ENCODE measurements at places on chromosomes 1 and 21.

DNA sequence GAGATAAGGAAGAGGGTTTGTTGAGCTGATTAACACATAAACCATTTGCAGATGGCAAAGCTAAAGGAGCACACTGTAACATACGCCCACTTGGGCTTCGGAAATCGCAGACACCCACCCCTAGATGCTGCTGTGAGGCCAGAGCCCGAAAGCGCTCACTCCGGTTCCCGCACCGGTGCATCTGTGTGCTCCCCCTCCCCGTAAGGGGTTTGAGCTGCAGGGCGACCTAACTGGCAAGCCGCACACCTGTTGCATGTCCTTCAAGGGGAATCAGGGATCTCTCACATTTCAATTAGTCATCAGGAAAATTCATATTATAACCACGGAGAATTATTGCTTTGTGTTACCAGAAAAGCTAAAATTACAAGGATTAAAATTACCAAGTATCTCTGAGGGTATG, 1.4 kb upstream of the CFH start:
- DNase-seq = no peak

GRCh38 chr1:28927648-28928313, 13.4 kb downstream of the EPB41 start:
- DNase-seq = no peak

DNA sequence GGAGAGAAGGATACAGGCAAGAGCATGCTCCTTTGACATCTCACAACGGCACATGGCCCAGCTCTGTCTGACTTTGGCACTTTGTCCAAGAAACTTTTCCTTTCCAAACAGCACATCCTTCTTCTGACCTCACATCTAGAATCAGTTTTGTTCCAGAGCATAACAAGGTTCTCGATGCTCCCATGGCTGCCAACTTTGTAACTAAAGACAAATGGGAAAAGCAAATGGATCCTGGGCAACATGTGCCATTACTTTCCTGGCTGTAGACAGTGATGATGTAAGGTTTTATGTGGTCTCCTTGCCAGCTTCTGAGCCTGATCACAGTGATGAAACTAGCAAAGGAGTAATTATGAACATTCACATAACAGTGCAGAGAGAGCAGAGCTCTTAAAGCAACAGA, 171.8 kb upstream of the C1orf87 start:
- no peak for DNase-seq

- no peak for DNase-seq
These were observed 31.6 kb upstream of the ARHGEF10L start for GRCh38 chr1:17507915-17508314.

DNA sequence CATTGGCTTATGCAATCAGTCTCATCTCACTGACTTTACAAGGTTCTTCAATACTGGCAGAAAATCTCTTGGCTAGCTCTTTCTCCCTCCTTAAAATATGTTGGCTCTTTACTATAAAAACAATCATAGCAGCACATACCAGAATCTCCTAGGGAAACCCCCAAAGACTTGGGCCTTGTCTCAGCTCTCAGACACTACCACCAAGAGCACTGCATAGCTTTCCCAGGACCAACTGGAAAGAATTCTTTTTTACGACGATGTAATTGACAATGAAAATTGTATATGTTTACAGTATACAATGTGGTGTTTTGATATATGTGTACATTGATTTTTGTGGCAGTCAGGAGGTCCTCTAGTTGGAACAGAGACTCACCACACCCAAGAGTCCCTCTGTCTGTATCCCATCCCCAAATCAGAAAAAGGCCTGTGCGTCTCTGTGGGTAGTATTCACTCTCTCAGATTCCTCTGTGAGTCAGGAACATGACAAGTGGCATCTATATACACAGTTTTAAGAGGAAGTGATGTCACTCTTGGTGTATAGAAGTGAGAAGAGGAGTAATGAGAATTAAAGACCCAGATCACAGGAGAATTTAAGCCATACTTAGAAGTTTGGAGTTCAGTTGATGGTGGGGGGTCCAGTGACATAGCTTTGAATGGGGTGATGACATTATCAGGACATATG, 21.1 kb downstream of the SMAP2 start:
- peak; percentile 31 for DNase-seq

DNA sequence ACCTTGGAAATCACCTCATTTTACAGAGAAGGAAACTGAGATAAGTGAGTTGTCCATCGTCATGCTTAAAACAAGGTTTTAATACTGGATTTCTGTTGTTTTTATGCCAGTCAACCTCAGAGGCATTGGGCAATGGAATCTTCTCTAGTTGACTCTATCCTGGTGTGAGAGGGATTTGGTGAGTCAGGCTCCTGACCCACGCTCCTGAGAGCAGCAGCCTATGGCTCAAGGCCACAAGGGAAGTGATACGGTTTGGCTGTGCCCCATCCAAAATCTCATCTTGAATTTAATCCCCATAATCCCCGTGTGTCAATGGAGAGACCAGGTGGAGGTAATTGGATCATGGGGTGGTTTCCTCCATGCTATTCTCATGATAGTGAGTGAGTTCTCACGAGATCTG, 90.1 kb downstream of the TLR5 start:
- DNase-seq = no peak

GRCh38 chr1:203172184-203173010, 3.2 kb downstream of the MYBPH start:
- DNase-seq = peak; percentile 41

GRCh38 chr1:37036667-37037053, 2.3 kb upstream of the GRIK3 start:
- no peak for DNase-seq

DNA sequence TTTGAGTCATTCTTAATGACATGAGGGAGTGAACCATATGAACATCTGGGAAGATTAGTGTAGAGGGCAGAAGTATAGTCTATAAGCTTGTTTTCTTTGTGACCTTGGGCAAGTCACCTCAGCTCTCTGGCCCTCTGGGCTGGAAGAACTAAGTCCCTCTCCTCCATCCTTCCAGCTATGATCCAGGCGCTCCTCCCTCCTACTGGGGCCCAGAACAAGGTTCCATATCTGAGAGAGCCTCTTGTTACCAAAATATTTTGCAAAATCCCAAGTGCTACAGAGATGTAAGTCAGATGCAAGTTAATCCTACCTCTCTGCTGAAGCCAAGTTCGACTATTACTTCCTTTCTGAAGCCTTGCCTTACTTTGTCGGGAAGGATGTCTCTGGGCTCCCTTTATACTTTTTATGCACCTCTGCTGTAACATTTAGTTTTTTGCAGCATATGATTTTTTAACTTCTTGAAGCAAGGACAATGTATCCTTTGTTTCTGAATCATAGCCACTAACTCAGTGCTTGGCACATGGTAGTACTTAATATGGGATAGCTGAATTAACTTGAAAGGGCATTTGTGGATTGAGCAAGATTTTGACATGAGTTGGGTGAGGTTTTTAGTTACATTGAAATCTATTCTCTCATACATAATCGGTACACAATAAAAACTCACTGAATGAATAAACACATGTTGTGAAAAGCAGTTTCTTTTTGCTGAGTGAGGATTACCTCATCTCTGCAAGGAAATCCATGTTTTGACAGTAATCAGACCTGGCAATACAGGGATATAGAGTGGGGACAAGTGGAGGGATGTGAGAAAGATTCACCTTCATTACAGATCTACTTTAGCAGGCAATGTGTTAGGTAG, 54.7 kb upstream of the BEND5 start:
- DNase-seq = no peak

GRCh38 chr1:227343727-227344551, 25.6 kb upstream of the CDC42BPA start:
- DNase-seq = no peak

GRCh38 chr21:36135391-36136102, 668 bp downstream of the CBR3 start:
- peak; percentile 53 for DNase-seq

GRCh38 chr1:40438391-40439015, 11.8 kb upstream of the ZFP69B start:
- DNase-seq = no peak

DNA sequence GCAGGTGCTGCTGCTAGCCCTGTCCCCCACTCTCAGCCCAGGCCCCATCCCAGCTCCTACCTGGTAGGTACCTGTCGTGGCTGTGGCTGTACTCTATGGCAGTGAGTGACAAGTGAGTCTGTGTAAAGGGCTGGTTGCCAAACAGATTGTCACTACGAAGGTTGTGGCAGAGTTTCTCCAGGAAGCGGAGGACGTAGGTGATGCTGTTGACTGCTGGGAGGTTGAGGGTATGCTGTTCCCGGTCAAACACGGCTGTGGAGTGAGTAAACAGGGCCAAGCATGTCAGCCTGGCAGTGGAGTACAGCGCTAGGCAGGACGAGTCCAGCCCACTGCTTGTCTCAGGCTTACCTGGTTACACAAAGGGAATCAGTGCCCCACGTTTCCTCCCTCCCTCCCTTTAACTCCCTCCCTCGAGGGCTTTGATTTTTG, 24.8 kb upstream of the SLFNL1 start:
- no peak for DNase-seq

GRCh38 chr1:160309571-160309970, 24.6 kb upstream of the PEX19 start:
- no peak for DNase-seq

GRCh38 chr1:83060221-83060620, 938.7 kb downstream of the TTLL7 start:
- no peak for DNase-seq

GRCh38 chr1:85700422-85700821, 7.8 kb downstream of the ZNHIT6 start:
- DNase-seq = no peak

DNA sequence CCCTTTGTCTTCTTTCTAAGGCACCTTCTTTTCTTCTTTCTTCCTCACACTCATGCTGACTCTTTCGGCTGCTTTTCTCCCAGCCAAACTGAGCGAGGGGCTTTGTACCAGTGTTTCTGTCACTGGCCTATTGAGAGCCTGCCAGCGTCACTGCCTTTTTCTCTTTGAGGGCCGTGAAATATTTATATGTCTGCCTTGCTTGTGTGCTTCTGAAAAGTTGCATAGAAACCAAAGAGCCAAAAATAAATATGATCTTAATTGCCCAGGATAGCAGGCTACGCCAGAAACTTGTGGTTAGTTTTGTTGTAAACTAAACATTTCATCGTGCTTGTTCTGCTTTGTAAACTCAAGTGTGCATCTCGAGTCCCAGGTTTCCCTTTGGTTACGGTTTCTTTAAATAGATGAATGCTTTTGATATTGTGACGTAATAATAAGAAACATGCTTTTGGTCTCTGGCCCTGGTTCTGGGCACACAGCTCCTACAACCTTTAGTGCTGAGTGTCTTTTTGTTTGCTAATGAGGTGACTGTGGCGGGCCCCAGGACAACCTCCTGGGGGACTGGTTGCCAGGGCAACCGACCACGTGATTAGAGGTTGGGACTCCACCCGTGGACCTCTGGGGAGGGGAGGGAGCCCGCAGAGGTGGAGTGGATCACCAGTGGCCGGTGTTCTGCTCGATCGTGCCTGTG, 10.8 kb downstream of the SLC37A1 start:
- no peak for DNase-seq

DNA sequence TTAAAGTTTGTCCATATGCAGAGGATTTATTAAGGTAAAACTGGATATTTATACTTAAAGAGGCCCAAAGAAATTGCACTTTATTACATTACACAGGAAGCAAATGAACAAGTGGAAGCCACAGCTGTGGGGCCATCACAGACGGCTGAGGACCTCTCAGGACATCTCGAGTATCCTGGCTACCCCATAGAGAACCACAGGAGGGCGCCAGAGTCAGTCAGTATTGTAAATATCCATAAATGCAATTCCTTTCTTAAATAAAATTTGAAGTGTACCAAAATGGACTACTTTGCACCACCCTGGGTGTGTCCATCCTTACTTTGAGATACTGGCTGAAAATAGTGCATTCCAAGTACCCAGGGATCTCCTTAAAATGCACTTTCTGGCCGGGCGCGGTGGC, 257.2 kb downstream of the MRPL39 start:
- DNase-seq = peak; percentile 15

GRCh38 chr1:2645143-2645542, 12.3 kb upstream of the MMEL1 start:
- DNase-seq = no peak

GRCh38 chr1:150089846-150090520, 22.4 kb downstream of the VPS45 start:
- DNase-seq = no peak

DNA sequence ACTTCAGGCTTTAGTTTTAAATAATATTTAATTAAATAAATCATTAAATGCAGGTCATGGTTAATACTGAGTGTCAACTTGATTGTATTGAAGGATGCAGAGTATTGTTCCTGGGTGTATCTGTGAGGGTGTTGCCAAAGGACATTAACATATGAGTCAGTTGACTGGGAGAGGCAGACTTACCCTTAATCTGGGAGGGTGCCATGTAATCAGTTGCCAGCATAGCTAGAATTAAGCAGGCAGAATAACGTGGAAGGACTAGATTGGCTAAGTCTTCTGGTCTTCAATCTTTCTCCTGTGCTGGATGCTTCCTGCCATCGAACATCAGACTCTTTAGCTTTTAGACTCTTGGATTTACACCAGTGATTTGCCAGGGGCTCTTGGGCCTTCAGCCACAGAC, 85.3 kb downstream of the MAP3K21 start:
- DNase-seq = no peak

- no peak for DNase-seq
These were observed 14.3 kb downstream of the SLC2A1 start for GRCh38 chr1:42944246-42944928.

- no peak for DNase-seq
These were observed 148.6 kb upstream of the KRTAP19-8 start for GRCh38 chr21:31186916-31187315.

GRCh38 chr1:167263819-167264464, 43.3 kb downstream of the POU2F1 start:
- no peak for DNase-seq

- DNase-seq = no peak
These were observed 3.3 kb upstream of the SNRPE start for GRCh38 chr1:203858055-203858454.

DNA sequence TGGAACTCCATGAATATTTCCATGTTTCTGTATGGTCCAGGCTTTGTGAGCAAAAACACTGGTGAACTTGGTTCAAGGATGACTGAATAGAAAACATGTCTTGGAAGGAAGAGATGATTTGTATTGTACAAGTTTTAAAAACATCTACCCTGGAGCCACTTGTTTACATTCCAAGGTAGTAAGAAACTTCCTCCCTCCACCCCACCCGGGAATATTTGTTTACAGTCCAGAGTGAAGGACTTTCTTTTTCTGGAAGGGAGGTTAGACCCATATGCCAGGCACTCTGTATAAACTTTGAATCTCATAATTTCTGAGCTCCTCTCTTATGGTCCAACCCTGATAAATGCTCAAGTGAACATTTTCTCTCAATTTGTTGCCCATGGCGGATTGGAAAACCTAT, 323.3 kb upstream of the LYPLAL1 start:
- DNase-seq = no peak

- DNase-seq = no peak
These were observed 12.0 kb upstream of the SLAMF1 start for GRCh38 chr1:160658814-160659193.

DNA sequence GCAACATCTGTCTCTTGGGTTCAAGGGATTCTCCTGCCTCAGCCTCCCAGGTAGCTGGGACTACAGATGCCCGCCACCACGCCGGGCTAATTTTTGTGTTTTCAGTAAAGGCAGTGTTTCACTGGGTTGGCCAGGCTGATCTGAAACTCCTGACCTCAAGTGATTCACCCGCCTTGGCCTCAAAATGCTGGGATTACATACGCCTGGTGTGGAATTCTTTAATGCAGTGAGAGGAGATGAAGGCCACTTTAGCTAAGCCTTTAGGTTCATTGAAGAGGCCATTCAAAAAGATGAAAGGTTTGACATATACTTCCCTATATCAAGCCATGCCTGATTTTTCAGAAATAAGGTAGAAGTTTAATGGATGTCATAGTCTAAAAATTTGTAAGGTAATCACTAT, 162.7 kb downstream of the ST6GALNAC3 start:
- DNase-seq = no peak

All from activated naive CD4-positive, alpha-beta T cell treated with anti-CD3 and anti-CD28 coated beads, Interleukin-2, amount 50 U/mL, for 16 hours (primary cell).